ENCODE measurements at places on chromosomes 12 and 14. TPM values are rescaled to one million over a fixed set of nuclear protein-coding genes. Genes with fewer than 3 reads are reported as not detected.
A peak's percentile ranks its signal among the peaks of the same experiment; 100 is the strongest.

DNA sequence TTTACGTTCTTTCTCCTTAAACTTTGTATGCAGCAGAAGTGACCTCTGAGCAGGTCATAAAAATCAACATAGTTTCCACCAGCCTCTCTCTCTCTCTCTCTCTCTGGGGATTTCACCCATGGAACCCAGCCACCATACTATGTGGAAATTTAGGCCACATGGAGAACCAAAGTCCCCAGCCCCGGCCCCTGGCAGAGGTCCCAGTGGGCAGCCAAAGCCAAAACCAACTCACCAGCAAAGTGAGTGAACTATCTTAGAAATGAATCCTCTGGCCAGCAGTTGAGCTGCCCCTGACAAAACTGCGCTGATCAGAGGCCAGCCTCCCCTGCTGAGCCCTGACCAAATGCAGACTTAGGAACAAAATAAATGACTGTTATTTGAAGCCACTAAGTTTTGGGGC lies 9.2 kb downstream of the DUSP6 start:
- peak; percentile 73 for DNase-seq

- DNase-seq: no peak
Measured at GRCh38 chr14:23162005-23162404, 21.5 kb downstream of the SLC7A8 start.

DNA sequence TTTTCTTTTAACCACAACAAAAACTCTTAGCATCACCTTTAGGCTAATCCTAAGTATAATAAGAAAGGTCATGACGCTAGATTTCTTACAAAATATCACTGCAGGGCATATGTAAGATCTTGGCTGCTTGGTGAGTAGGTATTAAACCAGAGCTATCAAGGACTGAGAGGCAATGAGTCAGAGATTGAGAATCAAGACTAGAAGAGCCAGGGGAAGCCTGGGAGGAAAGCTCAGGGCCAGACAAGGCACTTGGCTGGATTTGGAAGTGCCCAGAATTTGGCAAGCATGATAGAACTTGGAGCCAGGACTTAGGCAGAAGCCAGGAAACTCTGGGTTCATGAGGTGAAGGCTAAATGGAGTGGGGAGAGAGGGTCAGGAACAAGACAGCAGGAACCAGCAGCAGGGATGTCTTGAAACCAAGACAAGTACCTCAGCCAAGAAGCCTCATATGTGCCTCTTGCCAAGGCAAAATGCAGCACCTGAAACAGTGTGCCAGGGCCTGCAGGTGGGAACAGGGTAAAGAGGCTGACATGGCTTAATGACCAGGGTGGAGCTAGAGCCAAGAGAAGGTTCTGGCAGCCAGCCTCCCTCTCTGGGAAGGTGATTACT lies 49.9 kb downstream of the PTHLH start:
- DNase-seq: peak; percentile 19

- DNase-seq: no peak
Measured at GRCh38 chr12:16385782-16386646, 38.6 kb downstream of the MGST1 start.

- no peak for DNase-seq
Measured at GRCh38 chr12:5976196-5976595, 31.1 kb upstream of the ANO2 start.

- DNase-seq: no peak
Measured at GRCh38 chr12:93657071-93657470, 20.1 kb upstream of the CRADD start.

- no peak for DNase-seq
Measured at GRCh38 chr12:95440401-95440800, 33.6 kb upstream of the METAP2 start.

- DNase-seq: no peak
Measured at GRCh38 chr12:69908203-69908602, 83.2 kb downstream of the MYRFL start.

- no peak for DNase-seq
Measured at GRCh38 chr14:50352584-50352983, 40.5 kb downstream of the DMAC2L start.

- no peak for DNase-seq
Measured at GRCh38 chr14:102523200-102523568, 13.6 kb upstream of the ANKRD9 start.

DNA sequence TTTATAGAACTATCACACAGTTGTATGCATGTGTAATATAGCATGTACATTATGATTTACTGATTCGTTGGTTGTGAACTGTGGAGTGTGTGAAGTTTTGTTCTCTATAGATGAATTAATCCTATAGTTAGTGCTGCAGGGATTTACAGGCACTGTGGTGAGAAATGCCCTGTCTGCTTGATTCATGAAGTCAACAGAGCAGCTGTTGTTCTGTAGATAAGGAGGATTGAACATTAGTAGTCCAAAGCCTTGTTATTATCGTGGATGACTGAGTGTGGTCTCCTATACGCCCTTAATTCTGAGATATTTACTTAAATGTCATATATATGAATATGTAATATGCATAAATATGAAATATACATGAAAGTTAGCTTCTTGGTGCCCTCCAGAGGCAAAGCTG lies 98.3 kb downstream of the DNAH10 start:
- DNase-seq: no peak

DNA sequence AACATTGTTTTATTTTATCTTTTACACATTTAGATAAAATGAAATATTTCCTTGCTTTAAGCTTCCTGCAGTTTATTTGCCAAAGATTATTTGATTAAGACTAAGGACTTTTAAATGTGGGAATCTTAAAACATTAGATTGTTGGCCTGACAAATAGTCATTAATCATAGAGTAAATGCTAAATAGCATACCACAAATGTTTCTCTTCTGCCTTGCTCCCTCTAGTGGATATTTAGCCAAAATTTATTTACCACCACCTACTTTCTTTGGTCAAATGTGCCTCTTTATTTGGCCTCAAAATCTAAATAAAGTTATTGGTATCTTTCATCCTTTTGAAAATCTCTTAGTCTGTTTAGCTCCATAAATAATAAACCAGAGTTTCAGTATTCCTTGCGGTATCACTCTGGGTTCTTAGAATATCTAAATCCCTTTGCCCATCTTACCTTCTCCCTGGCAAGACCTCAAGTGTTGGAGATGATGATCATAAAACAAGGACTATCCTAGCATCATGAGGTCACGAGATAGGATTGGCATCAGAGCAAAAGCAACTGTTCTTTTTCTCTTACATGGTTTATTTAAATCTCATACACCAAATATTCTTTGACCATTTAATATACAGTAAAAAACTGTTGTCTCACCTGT lies 150.6 kb upstream of the AEBP2 start:
- DNase-seq: no peak

GRCh38 chr12:10067942-10068341 lies 30.8 kb downstream of the CLEC1A start:
- DNase-seq: no peak

DNA sequence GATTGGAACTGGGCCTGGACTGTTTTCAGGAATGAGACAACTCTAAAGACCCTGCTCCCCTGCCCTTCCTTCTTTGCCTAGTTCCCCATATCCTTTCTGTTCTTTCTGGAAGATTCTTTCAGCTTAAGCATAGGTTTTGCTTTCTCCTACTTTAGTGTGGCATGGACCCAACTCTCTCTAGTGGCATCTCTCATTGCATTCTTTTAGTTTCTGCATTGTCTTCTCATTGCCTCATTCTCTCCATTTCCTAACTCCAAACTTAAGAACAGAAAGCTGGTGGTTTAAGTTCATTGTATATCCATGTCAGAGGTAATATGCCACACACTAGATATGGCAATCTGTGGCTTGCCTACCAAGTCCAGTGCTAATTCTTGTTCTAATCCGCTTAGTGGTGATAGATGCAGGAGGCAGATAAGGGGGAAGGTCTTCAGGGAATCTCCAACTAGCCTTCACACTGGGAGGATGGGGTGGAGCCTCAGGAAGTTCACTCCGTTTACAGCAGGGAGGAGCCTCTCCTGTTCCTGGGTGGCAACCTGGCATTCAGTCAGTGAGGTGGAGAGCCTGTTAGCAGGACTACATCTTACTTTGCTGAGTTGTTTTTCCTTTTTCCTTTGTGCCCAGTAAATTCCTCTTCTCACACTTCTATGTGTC lies 165.1 kb upstream of the LMNTD1 start:
- DNase-seq: no peak

- no peak for DNase-seq
Measured at GRCh38 chr14:103131580-103131979, 8.3 kb downstream of the TNFAIP2 start.

DNA sequence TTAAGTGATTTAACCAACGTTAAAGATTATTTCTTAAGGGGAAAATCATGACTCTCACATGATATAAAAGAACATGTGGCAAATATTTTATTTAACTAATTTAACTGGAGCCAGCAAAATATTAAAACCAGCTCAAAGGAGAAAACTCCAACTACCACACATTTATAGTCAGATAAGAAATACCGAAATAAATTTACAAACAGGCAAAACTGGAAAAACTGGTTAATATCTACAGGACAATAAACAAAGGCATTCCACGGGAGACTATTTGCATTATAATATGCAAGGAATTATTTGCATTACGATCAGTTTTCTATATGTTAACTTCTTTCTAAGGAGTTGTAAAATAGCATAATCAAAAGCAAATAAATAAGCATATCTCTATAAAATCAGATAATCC lies 13.8 kb upstream of the BCL2L14 start:
- no peak for DNase-seq

- DNase-seq: no peak
Measured at GRCh38 chr12:120066341-120066740, 50.2 kb downstream of the RAB35 start.

- DNase-seq: no peak
Measured at GRCh38 chr12:132222096-132222807, 78.0 kb downstream of the NOC4L start.

DNA sequence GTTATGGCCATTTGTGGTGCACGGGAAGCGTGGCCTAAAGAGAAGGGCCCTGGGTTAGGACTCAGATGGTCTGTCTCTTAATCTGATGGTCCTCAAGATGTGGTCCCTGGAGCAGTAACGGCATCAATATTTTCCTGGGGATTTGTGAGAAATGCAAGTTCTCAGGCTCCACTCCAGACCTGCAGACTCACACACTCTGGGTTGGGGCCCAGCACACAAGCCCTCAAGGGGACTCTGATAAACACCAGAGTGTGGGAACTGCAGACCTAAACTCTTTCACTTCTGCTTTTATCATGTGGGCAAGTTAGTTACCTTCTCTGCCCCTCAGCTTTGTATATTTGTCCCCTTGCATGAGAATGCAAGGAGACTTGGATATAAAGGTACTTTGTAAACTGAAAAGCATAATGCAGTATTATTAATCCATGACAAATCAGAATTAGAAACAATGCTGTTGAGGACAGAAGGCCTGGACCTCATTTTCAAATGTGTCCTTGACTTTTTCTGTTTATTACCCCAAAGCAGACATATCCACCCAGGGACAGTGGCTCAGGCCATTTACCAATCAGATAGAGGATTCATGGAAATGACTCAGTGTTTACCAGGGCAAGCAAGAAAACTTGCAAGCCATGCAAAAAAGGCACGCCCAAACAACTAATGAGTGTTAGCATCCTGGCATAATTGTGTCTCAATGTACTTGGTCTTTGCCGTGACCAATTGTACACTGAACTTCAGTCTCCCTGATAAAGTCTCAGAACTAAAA lies 157.0 kb downstream of the ASCL1 start:
- no peak for DNase-seq

GRCh38 chr14:30971586-30971985 lies 53.9 kb upstream of the AP4S1 start:
- DNase-seq: no peak

- no peak for DNase-seq
Measured at GRCh38 chr12:25251769-25252168, 1.0 kb upstream of the KRAS start.

GRCh38 chr12:122836027-122836921 lies 1.0 kb downstream of the HIP1R start:
- DNase-seq: no peak

DNA sequence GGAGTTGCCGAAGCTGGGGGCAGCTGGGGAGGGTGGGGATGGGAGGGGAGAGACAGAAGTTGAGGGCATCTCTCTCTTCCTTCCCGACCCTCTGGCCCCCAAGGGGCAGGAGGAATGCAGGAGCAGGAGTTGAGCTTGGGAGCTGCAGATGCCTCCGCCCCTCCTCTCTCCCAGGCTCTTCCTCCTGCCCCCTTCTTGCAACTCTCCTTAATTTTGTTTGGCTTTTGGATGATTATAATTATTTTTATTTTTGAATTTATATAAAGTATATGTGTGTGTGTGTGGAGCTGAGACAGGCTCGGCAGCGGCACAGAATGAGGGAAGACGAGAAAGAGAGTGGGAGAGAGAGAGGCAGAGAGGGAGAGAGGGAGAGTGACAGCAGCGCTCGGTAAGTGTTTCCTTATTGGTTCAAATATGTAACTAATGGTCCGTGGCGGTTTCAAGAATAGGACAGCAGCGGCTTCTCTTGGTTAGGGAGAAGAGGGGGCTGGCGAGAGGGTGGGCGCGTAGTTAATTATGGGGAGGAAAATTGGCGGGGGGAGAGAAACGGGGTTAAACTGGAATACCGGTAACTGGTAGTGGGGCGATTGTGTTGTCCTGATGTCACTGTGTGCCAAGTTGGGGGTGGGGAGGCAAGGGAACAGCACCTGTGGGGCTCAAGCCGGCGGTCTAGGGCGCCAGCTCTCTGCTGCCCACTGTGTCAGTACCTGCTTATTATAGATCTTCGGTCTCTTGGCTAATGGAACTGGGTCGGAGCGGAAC lies 8.4 kb downstream of the HOXC8 start:
- DNase-seq: no peak

DNA sequence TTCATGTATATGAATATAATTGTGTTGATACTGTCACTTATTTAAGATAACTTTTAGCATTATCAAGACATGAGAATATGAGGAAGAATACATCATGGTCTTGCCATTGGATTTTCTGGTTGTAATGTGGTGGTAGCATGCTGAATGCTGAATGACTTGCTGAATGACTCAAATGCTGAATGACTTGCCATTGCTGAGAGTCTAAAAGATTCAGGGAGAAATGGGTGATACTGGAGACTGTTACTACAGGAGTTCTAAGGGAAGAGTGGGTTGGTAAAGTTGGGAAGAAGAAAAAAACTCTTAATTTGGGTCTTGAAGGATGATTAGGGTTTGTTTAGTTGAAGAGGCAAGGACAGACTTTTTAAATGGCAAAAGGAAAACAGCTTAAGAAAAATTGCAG lies 72.1 kb upstream of the MANSC4 start:
- no peak for DNase-seq

DNA sequence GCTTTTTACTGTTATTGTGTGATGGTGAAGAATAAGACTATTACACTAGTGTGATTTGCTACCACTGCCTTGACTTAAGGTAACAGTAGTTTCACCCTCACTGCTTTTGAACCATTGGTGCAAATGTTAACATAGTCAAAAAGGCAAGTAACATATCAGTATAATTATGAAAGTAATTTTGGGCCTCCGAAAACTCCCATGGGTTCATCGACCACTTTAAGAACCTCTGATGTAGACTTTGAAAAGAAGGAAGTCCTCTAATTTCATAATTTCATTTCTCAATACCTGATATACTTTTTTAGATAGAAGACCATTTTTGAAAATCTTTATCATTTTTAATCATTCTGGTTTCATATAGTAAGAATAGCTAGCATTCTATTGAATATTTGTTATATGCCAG lies 57.7 kb downstream of the ETNK1 start:
- DNase-seq: no peak

The CHGA gene
- total RNA-seq: not detected

The ESR2 gene
- total RNA-seq: 0.31 TPM

The EPS8 gene
- 46.0 TPM for total RNA-seq

The POTEG gene
- not detected for total RNA-seq

The ANO4 gene
- 0.71 TPM for total RNA-seq

The POTEM gene
- not detected for total RNA-seq

The ASB2 gene
- 105 TPM for total RNA-seq

The CLEC6A gene
- total RNA-seq: not detected
